ENCODE measurements at places on chromosomes 1 and 21.

DNA sequence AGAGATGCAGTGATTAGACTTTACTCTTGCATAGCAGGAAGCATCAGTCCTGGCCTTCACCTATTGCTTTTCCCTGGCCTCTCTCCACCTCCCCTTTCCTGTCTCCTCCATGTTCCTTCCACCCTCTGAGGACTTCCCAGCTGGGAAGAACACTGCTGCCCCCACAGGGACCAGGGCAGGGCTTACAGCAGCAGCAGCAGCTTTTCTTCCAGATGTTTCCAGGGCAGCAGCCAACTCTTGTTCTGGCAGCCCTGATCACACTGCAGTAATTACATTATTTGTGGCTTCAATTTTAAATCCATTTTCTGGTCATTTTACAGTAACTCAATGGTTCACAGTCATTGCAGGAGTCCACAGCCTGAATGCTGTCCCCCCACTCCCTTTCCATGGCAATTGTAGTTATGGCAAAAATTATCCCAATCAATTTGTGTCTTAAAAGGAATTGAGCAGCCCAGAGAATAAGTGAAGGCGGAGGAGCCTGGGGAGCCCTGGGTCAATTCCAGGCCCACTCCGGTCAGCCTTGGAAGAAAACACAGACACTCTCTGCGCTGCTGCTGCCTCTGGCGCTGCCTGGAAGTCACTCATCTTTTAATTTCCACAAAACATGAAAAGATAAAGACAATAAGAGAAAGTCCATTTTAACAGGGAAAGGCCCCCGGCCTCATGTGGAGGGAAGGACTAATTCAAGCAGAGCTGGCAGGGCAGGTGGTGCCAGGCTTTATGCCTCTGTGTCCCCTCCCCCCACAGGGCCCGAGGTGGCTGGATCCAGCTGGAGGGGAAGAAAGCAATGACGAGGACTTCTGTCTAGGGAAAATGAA lies 148.6 kb downstream of the GRIK3 start:
- no peak for DNase-seq

DNA sequence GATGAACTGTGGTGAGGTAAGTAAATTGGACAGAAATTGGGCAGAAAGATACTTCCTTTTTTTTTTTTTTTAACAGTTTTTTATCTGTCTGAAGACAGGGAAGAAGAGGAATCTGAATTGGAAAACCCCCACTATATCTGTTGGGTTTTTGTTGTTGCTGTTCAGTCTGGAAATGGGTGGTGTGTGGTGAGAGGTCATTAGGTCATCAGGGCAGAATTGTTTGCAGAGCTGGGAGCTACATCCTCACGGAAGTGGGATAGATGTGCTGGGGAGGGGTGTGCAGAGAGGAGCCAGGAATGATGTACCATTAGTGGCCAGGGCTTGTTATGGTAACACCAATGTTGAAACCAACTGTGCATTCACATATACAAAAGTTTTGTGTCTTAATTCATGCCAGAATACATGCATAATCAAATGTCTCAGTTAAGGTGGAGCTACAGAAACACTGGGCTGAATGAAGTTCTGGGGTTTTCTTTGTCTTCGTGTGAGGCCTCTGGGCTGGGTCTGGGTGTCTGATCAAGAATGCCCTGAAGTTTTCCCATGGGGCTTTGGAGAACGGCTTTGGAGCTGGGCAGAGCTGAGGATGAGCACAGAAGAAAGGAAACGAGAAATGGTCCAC lies 12.4 kb downstream of the USP25 start:
- DNase-seq: no peak

DNA sequence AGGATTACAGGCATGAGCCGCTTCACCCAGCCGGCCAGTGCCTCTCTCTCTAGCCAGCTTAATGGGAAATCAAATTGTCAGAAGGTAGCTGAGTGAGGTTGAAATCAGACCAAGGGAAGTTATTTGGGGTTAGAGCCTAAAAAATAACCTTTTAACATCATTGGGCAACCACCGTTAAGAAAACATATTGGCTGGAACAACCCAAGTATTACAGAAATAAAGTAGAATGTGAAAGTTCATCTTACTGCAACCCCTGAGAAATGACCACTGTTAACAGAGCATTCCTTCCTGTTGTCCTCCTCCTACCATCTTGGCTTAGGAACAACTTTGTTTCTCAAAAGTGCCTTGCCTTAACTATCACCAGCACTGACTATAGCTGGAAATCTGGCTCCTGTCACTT lies 3.2 kb upstream of the RNF186 start:
- no peak for DNase-seq

DNA sequence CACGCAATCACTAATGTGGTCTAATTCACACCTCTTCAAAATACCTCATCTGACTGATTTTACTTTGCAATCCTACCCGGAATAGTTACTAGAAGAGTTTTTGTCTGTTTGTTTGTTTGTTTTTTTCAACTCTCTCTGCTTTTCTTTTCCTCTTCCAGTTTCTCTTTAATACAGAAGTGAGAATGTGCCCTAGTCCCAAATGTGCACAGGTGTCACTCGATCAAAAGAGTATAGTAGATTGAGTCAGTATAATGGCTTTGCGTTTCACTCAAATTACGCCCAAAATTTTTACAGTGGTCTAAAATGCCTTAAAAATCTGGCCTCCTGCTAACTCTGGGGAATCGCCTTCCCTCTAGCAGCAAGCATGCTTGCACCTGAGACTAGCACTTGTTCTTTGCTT lies 1536.8 kb downstream of the KCNT2 start:
- DNase-seq: no peak

DNA sequence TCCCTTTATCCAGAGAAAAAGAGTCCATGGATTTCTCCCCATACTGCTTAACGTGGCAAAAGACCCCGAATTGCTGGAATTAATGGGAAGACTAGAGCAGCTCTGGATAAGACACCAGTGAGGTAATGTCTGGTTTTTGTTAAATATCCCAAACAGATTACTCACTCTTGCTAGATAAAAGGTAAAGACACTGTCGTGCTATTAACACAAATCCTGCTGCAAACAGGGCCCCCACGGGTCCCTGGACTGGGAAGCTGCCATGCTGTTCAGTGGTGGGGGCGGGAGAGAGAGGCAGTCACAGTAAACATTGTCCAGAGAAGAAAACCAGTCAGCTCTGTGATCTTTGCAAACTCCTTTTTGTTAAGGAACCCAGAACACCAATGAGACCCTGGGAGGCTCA lies 15.2 kb upstream of the SRP9 start:
- DNase-seq: no peak

DNA sequence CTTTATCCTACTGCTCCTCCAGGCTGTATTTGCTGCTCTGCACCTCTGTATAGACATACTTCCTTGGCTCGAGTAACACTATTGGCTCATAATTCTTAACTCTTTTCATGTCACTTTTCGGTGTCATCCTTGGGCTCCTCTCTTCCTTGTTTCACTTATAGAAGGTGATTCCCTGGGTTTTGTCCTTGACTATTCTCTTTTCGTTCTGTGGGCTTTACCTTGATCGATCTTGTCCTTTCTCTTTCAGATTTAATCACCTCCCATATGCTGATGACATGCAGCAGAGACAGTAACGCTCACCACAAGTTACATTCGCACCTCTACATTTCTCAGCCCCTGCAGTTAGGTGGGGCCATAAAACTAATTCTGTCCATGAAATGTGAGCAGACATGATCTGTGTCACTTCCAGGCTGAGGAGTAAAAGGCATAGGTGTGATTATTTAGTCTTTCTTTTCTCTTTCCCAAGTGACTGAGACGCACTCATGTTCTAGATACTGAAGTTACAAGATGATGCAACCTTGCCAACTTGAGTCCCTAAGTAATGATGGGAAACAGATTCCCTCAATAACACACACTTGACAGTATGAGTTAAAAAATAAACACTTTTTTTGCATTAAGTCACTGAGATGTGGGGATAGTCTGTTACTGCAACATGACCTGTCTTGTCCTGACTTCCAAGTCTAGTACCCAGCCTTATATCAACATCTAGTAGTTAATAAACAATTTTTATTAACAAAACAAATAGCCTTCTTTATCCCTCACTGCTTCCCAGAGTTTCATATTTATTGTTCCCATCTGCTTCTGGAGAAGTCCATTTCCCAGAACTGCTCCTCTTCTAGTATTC lies 49.9 kb upstream of the HAO2 start:
- DNase-seq: no peak

DNA sequence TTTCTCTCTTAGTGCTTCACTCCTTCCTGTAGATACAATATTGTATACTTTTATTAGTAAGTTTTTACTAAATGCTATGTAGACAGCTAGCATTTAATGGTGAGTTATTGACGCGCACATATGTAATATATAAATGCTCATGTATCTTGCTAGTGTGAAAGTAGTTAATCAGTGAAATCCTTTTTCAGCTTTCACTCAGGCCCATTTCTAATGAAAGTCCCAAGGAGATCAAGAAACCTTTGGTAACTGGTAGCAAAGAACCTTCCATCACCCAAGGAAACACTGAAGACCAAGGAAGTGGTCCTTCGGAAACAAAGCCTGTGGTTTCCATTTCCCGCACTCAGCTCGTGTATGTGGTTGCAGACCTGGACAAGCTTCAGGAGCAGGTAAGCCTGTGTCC lies 27.2 kb downstream of the AGT start:
- DNase-seq: no peak

DNA sequence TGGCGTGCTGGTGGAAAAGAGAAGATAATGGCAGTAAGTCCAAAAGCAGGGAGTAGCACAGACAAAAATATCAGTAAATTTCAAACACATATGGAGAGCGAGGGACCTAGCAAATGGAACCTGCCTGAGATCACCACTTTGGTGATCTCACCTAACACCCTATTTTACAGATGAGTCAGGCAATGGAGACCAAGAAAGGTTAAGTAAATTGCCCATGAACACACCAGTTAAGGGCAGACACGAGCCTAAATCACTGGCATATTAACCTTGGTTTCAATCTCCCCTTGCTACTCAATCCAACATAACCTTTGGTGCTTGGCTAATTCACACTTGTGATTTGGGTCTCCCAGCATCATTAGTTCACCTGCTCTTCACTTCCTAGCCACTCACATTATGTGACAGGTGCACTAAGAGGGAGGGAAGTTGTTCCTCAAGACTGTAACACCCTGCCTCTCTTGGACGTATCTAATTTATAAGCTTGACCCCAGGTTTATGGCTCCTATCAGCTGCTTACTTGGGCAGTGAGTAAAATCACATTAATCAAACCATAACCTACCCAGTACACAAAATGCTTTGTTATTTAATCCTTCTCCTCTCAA lies 11.5 kb downstream of the ZNF697 start:
- DNase-seq: no peak

- DNase-seq: no peak
These were observed 51.6 kb upstream of the NEK7 start for GRCh38 chr1:198105185-198105584.

DNA sequence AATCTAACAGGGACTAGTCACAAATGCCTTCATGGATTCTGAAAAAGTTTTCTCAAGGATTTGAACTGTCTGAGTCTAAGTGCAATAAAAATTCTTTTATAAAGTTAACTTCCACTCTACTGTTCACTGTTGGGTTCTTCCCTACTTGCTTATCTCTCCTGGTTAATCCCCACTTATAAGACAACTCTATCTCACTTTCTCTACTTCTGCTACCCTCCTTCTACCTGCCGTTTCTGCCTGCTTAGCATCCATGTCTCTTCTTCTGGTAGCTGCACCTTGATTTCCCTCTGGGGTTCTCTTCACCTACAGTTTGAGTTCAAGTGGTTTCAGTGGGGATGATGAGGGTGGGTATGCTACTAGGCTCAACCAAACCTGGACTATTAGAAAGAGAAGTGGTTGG lies 6.0 kb downstream of the TSHB start:
- no peak for DNase-seq

GRCh38 chr1:9860887-9861286 lies 37.1 kb upstream of the CLSTN1 start:
- DNase-seq: no peak

- no peak for DNase-seq
These were observed 201.8 kb downstream of the KCNH1 start for GRCh38 chr1:210932104-210932503.
